ENCODE measurements at places on chromosomes 4 and X.

- no peak for DNase-seq
These were observed 358.4 kb upstream of the EPHA5 start for GRCh38 chr4:66028668-66029067.

DNA sequence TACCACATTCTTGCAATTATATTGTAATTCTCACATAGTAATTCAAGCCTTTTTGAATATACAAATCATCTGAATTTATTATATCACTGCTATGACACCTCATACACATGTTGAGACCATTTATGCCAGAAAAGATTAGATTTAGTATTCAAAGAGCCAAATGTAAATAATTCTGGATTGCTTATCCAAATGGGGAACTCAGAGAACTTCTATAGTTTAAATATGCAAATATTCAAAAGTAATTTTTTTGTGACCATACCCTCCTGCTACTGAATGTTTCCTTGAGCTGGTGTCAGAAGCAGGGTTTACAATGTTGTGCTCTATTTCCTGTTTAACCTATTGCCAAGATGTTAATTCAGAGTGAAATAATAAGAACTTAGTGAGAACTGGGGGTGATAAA, 372.2 kb downstream of the TRIML1 start:
- no peak for DNase-seq

- DNase-seq, result no peak
These were observed 59.3 kb downstream of the AREG start for GRCh38 chr4:74504212-74504611.

DNA sequence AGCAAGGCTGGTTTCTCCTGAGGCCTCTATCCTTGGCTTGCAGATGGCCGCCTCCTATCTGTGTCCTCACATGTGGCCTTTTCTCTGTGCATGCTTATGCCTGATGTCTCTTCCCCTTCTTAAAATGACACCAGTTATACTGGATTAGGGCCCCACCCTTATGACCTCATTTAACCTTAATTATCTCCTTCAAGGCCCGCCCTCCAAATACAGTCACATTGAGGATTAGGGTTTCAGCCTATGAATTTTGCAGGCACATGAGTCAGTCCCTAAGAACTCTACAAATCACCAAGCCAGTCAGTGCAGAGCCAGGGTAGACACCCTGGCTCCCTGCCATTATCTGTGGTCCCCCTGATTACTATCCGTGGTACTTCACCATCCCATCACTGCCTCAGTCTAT, 51.6 kb downstream of the MAML3 start:
- no peak for DNase-seq

DNA sequence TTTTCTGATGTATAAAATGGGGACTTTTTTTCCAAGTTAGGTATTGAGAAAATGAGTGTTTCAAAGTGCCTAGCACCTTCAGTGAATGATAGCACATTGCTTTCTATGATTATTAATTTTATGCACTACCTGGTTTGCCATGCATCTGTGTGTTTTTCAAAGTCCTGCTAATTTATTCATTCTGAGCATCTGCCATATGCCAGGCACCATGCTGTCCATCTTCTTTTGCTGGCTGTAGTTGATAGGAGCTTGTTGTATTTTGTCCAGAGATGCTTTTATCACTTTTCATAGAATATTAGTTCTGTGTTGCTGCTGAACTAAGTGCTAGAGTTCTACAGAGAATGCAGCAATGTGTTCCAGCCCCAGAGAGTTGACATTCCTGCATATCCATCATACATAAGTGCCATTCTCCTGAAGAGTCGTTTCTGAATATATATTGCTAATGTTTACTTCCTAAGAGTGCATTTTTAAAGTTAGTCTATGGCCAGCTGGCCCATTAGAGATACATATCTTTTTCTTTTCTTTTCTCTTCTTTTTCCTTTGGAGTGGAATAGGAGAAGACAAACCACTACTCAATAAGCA, 49.0 kb upstream of the CLNK start:
- no peak for DNase-seq

DNA sequence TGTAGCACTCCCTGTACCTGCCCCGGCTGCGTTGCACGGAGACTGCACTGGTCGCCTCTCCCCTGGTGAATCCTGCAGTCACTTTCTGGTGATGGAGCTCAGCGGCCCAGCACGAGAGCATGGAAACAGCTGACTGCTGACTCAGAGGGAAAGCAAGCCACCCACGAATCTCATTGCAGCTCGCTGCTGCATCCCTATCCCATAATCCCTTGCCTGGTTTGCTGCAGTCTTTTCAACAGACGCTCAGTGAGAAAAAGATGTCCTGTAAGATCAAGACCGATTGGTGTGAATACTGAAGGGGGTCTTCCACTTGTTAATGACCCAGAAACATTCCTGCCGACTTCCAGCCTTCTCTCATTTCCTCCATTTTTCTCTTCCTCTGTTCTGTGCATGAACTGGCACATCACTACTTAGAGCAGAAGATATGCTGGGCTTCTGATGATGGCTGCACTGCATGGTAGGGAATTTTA, 52.9 kb downstream of the TRIM2 start:
- DNase-seq, result no peak

- no peak for DNase-seq
These were observed 18.7 kb upstream of the UGT2B10 start for GRCh38 chr4:68797048-68797447.

GRCh38 chr4:7651461-7651921, 216.8 kb upstream of the PSAPL1 start:
- DNase-seq, result no peak

GRCh38 chrX:145502670-145503069, 255.4 kb downstream of the SPANXN1 start:
- no peak for DNase-seq
